Right ventricle myocardium inferior (tissue), 1 donor: ENCODE measurements at places on chromosomes 13 and 19. TPM values are rescaled to one million over a fixed set of nuclear protein-coding genes. Genes with fewer than 3 reads are reported as not detected.

FAM124A gene
- total RNA-seq: 12.1 TPM

KLK5 gene
- total RNA-seq: not detected

NFIX gene
- total RNA-seq: 159 TPM

GRCh38 chr13:102974317-102975087, 91.7 kb downstream of the SLC10A2 start:
- no peak for DNase-seq

DNA sequence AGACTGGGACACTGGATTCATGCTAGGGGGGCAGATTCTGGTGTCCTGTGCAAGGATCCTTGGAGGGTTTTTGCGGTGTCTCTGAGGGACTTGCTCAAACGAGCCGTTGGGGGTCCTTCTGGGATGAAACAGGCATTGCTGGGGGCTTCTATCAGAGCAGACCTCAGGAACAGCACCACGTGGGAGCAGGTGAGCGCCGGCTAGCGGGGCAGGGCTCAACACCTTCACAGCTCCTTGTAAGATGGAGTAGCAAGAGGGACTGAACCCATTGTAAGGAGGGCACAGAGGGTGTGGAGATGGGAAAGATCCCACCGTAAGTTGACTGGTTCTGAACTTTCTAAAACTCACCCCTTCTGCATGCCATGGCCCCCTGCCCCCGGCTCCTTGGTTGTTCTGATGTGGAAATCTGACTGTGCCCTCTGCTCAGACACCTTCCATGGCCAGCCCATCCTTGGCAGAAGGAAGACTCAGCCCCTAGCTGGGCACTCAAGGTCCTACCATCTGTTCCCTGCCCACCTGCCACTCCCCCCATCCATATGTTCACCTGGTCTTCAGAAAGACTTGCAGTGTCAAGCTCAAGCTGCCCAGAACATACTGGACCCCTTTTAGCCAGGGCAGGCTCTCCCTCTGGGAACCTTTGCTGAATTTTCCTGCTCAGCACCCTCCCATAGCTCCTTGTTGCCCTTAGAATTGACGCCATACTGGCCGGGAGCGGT, 1.2 kb downstream of the SLC27A1 start:
- DNase-seq: no peak

DNA sequence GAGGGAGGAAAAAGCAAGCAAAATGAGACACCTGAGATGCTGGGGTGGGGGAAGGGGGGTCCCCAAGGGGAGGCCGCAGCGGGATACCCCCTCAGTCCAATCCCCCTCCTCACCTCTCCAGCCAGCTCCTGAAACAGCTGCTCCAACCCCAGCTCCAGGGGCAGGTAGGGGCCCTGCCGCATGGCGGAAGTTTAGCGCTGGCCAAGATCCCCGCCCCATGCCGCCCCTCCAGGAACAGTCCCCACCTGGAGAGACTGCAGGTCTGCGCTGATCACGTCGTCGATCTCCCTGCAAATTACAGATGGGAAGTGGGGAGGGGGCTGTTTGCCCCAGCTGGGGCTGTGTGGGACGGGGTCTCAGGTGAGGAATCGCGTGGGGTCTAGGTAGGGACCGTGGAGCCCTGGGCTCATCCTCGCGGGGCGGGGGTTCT, 9.0 kb downstream of the CAPN12 start:
- DNase-seq: peak; percentile 8

- DNase-seq: no peak
These were observed 33.9 kb upstream of the CEACAM8 start for GRCh38 chr19:42628411-42629140.

- DNase-seq: no peak
These were observed 397.4 kb downstream of the FOXO1 start for GRCh38 chr13:40269086-40269485.

DNA sequence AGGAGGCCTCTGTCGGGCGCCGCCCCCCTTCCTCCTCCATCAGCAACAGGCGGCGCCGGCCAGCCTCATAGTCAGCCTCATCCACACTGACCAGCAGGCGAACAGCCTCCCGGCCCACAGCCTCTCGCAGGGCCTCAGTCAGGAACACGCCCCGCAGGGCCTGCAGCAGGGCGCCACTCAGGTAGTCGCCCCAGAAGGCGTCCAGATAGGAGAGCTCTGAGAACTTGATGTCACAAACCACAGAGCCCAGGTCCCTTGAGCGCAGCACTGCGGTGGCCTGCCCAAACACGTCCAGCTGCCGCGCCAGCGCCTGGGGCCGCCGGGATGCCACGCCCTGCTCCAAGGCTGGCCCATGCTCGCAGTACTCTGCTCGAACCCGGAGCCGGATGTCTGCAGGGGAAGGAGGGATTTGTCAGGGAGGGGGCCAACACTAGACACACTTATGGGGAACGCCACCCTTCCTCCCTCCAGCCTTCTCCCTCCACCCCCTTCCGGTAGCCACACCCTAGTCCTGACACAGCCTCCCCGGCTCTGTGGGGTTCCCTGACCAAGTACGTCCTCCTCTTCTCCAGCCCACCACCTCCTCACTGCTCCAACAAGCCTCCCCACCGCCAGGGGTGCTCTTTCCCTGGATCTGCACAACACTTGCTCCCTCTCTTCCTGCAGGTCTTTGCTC, 17.9 kb downstream of the DEDD2 start:
- peak; percentile 88 for DNase-seq

DNA sequence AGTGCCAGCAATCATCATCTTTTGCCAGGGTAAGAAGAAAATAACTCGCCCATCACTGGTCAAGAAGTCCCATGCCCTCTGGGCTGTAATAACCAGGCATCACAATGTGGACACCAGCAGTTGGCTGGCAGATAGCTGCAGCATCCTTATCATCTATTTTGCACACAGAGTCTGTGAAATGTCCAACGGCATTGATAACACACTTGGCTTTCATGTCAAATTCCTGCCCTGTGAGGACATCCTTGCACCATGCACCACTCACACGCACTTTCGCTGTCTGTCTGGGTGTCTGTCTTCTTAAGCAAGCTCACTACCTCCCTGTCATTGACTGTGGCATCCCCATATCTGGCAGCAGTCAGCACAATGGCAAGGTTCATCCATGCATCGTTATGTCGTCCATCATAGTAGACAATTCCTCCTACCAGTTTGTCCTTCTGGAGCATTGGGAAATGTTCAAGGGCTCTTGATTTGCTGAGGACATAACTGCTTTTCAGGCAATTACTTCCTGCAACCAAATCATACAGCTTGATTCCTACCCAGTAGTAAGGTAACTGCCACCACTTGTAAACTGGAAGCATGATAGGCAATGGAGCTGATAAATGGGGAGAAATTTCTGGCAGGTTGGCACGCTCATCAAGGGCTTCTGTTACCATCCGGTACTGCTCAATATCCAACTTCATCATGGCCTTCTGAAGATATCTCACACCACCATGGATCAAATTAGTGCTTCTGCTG, 6.8 kb upstream of the ZSCAN5A start:
- no peak for DNase-seq

DNA sequence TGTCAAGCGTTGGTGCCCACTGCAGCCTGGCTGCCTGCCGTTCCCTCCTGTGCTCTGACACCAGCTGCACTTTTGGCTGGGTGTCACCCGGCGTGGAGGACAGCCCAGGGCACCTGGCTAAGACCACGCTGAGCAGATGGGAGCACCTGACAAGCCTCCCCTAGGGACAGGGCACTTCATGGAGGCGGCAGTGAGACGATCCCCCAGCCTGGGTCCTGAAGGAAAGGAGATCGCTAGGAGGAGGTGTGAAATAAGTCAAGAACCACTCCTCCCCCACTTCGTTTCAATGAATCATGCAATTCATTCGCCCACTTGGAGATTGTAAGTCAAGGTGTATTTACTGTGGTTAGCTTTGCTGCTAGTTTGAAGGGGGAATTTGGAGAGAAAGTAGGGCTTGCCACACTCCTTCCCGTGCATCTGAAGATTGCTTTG, 38.8 kb downstream of the VSTM2B start:
- no peak for DNase-seq

GRCh38 chr13:111990362-111990761, 76.6 kb upstream of the SOX1 start:
- DNase-seq: no peak

DNA sequence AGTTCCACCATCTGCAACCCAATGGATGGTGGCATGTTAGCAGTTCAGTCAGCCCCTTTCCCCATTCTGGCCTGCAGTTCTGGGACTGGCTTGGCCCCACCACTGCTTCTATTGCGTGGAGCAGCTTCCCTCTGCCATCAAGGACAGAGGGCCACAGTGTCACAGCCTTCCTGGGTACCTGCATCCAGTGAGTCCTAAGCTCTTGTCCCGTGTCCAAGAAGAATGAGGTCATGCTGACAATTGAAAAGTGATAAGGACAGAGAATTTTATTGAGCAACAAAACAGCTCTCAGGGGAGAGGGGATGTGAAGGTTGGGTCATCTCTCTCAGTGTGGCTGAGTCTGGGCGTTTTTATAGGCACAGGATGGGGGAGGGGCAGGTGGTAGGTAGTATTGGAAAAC, 33.5 kb upstream of the SIN3B start:
- DNase-seq: no peak

DNA sequence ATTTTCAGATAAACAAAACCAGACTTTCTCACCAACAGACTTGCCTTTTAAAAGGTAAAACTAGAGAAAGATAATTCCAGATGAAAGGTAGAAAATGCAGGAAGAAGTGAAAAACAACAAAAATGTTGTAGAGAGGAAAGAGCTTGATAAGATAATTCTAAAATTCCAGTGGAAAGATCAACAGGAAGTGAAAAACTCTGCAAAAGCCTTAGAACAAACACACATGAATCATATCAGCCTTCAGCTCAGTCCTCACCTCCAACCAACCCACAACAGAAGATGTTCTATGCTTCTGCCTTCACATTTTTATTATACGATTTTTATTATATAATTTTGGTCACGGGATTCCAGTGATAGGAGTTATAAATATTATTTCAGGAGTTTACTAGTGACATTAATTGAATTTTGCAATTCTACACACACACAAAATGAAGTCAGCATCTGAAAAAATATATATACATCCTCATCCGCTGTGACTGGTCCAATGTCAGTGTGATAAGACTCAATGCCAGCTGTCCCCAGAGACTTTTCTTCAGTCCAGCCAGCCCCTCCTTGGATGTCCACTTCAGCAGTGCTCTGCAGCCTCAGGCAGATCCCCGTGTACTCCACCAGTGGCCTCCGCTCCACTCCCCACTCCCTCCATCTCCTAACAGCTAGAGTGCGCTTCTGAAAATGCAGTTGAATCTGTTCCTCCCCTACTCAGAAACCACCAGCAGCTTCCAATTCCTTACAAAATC, 57.9 kb downstream of the GADD45B start:
- no peak for DNase-seq
